Natural killer cell treated with Interleukin-12 subunit alpha and Interleukin-12 subunit beta and Interleukin-15 and Interleukin-18, amount 100 ng/mL, for 72 hours (primary cell): ENCODE measurements at places on chromosomes 3 and 15. TPM values are rescaled to one million over a fixed set of nuclear protein-coding genes. Genes with fewer than 3 reads are reported as not detected.

- H3K4me3 ChIP-seq = no peak overlapping the region
- H3K36me3 ChIP-seq = no peaks in the 10 kb centered on the region
- peaks cover 34% of the 10 kb centered on the region for H3K4me1 ChIP-seq
- no peak for DNase-seq
- no peaks in the 10 kb centered on the region for H3K27me3 ChIP-seq
Measured at GRCh38 chr3:188584958-188585689, 431.2 kb downstream of the LPP start.

DNA sequence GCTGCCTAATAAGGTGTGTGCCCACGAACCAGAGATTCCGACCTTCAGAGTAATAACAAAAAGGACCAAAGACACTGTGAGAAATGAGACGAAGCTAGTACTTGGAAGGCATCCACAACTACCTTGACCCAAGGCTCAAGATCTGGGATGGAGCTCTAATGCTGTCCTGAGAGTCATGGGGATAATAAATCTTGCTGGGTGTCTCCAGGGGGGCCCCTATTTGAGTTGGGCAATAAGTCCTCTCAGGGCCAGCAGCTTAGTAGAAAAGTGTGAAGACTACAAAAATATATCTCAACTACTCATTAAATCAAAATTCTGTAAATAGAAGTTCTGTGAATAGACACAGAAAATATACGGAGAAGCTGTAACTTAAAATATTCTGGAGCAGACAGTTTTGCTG lies 2.9 kb upstream of the NDN start:
- H3K27me3 ChIP-seq = no peaks in the 10 kb centered on the region
- no peak overlapping the region for H3K4me3 ChIP-seq
- no peak for DNase-seq
- H3K27ac ChIP-seq = no peak overlapping the region
- H3K36me3 ChIP-seq = no peaks in the 10 kb centered on the region

GRCh38 chr3:190972840-190973270 lies 110.4 kb upstream of the GMNC start:
- no peak overlapping the region for H3K4me3 ChIP-seq
- DNase-seq = no peak
- no peaks in the 10 kb centered on the region for H3K4me1 ChIP-seq
- no peak overlapping the region for H3K27ac ChIP-seq
- H3K36me3 ChIP-seq = no peaks in the 10 kb centered on the region

GRCh38 chr3:188407158-188407880 lies 253.4 kb downstream of the LPP start:
- H3K4me1 ChIP-seq = peaks cover 61% of the 10 kb centered on the region
- no peak overlapping the region for H3K27ac ChIP-seq
- H3K36me3 ChIP-seq = peaks cover 21% of the 10 kb centered on the region
- H3K27me3 ChIP-seq = no peaks in the 10 kb centered on the region
- DNase-seq = no peak

GRCh38 chr15:57500979-57501576 lies 90.6 kb upstream of the MYZAP start:
- no peaks in the 10 kb centered on the region for H3K36me3 ChIP-seq
- H3K27me3 ChIP-seq = peaks cover 8% of the 10 kb centered on the region
- H3K4me1 ChIP-seq = no peaks in the 10 kb centered on the region
- DNase-seq = no peak

DNA sequence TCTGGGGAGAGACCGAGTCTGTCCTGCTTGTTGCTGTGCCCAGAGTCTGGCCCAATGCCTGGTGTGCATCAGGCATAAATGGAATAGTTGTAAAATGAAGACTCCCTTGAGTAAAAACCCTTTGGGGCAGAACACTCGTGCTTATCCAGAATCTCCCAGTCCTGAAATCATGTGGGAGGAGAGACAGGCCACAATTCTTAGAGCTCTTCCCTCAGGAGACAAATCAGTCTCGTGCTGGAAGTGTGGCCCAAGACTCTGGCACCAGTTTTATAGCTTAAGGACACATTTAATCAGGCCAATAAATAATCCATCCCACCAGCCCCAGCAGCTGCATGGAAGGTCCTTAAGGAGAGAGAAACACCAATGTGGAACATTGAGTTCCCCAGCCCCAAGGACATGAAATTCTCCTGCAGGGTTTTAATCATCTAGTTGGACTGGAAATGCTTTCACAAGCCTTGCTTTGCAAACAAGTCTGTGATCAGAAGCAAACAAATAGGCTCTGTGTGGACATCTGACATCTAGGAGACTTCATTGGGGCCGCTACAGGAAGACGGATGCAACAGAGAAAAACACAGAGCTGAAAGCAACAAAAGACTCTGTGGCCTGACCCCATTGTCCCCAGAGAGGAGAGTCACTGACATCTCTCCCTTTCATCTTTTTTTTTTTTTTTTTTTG lies 70.4 kb downstream of the LSM3 start:
- peaks cover 3% of the 10 kb centered on the region for H3K27me3 ChIP-seq
- H3K36me3 ChIP-seq = no peaks in the 10 kb centered on the region
- no peak for DNase-seq
- H3K4me3 ChIP-seq = no peak overlapping the region
- no peaks in the 10 kb centered on the region for H3K4me1 ChIP-seq

DNA sequence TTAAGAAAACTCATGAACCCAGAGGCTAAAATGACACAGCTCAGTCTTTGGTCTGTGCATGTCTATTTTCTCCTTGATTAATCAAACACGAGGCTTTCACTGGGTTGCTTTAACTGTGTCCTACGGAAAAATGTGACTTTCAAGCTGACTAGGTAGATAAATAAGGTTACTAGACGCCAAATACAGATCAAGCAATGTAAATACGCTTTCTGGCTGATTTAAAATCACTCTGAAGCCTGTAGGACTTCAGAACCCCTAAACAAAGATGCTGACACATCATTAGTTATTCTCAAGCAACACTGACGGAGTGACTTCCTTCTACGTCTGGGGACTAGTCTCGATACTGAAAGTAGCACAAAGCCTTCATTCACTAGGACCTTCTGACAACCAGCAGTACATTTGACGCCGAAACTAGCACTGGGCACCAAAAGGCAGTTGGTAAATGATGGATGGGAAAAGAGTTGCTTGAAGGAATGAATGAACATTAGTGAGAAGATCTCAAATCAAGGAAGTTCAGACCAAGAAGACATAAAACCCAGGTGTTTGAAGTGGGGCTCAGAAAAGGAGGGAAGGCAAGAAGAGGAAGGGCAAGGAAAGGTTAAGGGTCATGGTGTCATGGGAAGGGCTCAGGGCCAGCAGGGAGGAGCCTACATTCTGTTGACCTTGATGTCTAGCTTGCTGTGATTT lies 67.1 kb upstream of the CDV3 start:
- no peak for DNase-seq
- no peaks in the 10 kb centered on the region for H3K36me3 ChIP-seq
- peak overlapping the region; percentile 78 for H3K4me3 ChIP-seq
- no peaks in the 10 kb centered on the region for H3K27me3 ChIP-seq

DNA sequence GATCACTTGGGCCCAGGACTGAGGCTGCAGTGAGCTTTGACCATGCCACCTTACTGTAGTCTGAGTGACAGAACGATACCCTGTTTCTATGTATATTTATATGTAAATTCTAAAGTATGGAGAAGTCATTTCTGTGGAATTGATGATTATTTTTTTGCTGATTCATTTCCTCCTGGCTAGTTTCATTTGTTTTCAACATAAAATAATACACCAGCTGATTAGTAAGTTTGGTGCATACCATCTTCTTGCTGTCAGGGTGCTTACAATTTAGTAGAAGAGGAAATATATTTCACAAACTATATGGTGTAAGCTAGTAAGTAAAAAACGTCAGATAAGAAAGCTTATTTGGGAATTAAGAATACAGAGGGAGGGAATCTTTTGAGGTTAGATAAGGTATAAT lies 36.0 kb downstream of the SLC25A26 start:
- no peaks in the 10 kb centered on the region for H3K27me3 ChIP-seq
- no peak for DNase-seq
- H3K27ac ChIP-seq = no peak overlapping the region
- H3K36me3 ChIP-seq = no peaks in the 10 kb centered on the region
- H3K4me1 ChIP-seq = peaks cover 6% of the 10 kb centered on the region
- no peak overlapping the region for H3K4me3 ChIP-seq

- no peak for DNase-seq
- H3K4me1 ChIP-seq = peaks cover 33% of the 10 kb centered on the region
- no peak overlapping the region for H3K27ac ChIP-seq
- peaks cover 4% of the 10 kb centered on the region for H3K36me3 ChIP-seq
Measured at GRCh38 chr3:45904931-45905330, 18.6 kb downstream of the CCR9 start.

DNA sequence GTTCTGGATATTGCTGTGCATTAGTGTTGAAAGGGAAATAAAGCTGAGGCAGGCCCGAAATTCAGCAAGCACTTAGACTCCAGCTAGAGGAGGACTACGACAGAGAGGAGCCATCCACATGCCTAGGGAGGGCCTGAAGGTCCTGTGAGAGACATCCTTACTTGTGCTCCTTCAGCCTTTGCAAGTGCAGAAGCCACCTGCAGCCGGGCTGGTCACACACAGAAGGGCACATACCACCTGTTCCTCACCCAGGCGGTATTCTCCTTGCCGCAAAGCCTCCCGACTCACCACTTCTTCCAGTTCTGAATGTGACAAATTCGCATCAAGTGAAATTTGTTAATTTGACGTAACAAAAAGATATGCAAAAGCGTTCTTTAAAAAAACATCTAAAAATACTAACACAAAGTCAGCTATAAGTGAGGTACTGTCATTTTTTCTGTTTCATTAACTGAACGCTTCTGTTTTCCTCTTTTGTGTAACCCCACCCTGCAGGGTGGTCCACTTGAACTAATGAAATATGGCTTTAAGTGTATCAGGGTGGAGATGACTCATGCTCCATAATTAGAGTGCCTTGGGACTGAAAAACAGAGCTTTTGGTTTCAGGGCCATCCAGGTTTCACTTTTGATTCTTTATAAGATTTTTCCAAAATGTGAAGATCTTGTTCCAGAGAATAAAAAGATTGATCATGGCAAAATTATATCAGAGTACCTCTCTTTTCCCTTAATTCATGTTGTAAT lies 467.9 kb upstream of the ATP11B start:
- no peaks in the 10 kb centered on the region for H3K4me1 ChIP-seq
- H3K27ac ChIP-seq = no peak overlapping the region
- H3K36me3 ChIP-seq = no peaks in the 10 kb centered on the region

DNA sequence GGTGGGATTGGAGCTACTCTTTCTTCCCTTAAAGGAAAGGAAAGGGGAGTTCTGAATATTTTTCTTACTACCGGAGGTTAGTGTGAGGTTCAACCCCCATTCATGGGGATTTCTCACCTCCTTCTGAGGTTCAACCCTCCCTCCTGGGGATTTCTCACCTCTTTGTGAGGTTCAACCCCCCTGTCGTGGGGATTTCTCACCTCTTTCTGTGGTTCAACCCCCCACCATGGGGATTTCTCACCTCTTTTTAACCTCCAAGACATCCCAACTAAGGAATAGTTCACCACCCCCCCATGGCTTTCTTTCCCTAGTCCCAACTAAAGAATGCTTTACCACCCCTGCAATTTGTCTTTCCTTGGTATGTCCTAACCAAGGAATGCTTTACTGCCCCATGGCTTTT lies 520.3 kb downstream of the EDEM1 start:
- no peak for DNase-seq
- peak overlapping the region; percentile 15 for H3K27ac ChIP-seq
- H3K36me3 ChIP-seq = no peaks in the 10 kb centered on the region
- H3K4me1 ChIP-seq = no peaks in the 10 kb centered on the region

GRCh38 chr3:177473903-177474302 lies 276.6 kb upstream of the TBL1XR1 start:
- no peak for DNase-seq
- H3K27ac ChIP-seq = no peak overlapping the region
- no peaks in the 10 kb centered on the region for H3K36me3 ChIP-seq
- no peaks in the 10 kb centered on the region for H3K4me1 ChIP-seq

GRCh38 chr3:10474847-10475246 lies 30.5 kb downstream of the ATP2B2 start:
- no peaks in the 10 kb centered on the region for H3K4me1 ChIP-seq
- H3K4me3 ChIP-seq = no peak overlapping the region
- peaks cover 33% of the 10 kb centered on the region for H3K27me3 ChIP-seq
- no peak for DNase-seq
- H3K36me3 ChIP-seq = no peaks in the 10 kb centered on the region
- no peak overlapping the region for H3K27ac ChIP-seq

GRCh38 chr3:76497636-76498035 lies 542.3 kb upstream of the ROBO2 start:
- peaks cover 8% of the 10 kb centered on the region for H3K36me3 ChIP-seq
- no peak overlapping the region for H3K27ac ChIP-seq
- no peak for DNase-seq
- H3K4me3 ChIP-seq = no peak overlapping the region

DNA sequence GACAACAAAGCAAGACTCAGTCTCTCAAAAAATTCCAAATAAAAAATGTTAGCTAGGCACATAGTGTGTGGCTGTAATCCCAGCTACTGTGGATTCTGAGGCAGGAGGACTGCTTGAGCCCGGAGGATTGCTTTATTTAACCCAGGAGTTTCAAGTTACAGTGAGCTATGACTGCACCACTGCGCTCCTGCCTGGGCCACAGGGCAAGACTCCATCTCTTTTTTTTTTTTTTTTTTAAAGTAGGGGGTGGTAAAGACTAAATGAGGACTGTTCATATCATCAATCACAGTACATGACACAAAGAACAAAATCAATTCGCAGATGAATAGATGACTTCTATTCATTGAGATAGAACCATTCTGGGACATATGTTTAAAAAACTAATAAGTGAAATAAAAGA lies 48.1 kb downstream of the ACAP2 start:
- no peak overlapping the region for H3K27ac ChIP-seq
- H3K4me1 ChIP-seq = peaks cover 24% of the 10 kb centered on the region
- H3K36me3 ChIP-seq = no peaks in the 10 kb centered on the region
- no peaks in the 10 kb centered on the region for H3K27me3 ChIP-seq
- no peak for DNase-seq

- no peak overlapping the region for H3K4me3 ChIP-seq
- no peaks in the 10 kb centered on the region for H3K27me3 ChIP-seq
- no peak overlapping the region for H3K27ac ChIP-seq
- H3K36me3 ChIP-seq = peaks cover 54% of the 10 kb centered on the region
- H3K4me1 ChIP-seq = peaks cover 43% of the 10 kb centered on the region
- no peak for DNase-seq
Measured at GRCh38 chr3:52205727-52206372, 7.9 kb downstream of the ALAS1 start.

DNA sequence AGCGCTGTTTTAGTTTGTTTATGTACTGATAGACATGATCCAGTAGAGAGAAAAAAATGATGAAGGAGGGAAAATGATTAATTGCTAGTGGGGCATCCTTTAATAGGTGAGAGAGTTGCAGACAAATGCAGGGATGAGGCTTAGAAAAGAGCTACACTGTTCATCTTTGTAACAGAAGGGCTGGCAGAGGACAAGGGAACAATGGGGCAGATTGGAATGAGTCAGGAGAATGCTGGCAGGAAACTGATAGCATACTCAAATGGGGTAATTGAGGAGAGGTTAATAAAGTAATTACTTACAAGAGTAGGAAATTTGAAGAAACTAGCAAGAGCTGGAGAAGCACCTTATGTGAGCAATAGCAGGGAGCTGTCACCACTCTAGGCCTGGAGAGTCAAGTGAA lies 170.9 kb downstream of the OXSM start:
- H3K4me1 ChIP-seq = no peaks in the 10 kb centered on the region
- H3K27me3 ChIP-seq = no peaks in the 10 kb centered on the region
- no peak overlapping the region for H3K4me3 ChIP-seq
- no peak overlapping the region for H3K27ac ChIP-seq
- DNase-seq = no peak

GRCh38 chr15:39426552-39427532 lies 154.0 kb upstream of the THBS1 start:
- peaks cover 35% of the 10 kb centered on the region for H3K27me3 ChIP-seq
- H3K4me3 ChIP-seq = peak overlapping the region; percentile 66
- peak overlapping the region; percentile 81 for H3K27ac ChIP-seq
- H3K4me1 ChIP-seq = peaks cover 19% of the 10 kb centered on the region
- DNase-seq = peak; percentile 91

MORC1 gene
- total RNA-seq = not detected

PIGB gene
- 18.4 TPM for total RNA-seq

AMOTL2 gene
- not detected for total RNA-seq

ATP10A gene
- total RNA-seq = 22.8 TPM

SEMA7A gene
- 32.1 TPM for total RNA-seq

ZMYND10 gene
- total RNA-seq = 0.95 TPM
